ENCODE measurements at places on chromosomes 1 and 21.

GRCh38 chr21:31683029-31683428 lies 23.5 kb downstream of the SOD1 start:
- no peak for DNase-seq

GRCh38 chr1:193540511-193540910 lies 354.1 kb upstream of the B3GALT2 start:
- DNase-seq: no peak

- DNase-seq: no peak
Measured at GRCh38 chr1:247857985-247858619, 1.1 kb downstream of the TRIM58 start.

DNA sequence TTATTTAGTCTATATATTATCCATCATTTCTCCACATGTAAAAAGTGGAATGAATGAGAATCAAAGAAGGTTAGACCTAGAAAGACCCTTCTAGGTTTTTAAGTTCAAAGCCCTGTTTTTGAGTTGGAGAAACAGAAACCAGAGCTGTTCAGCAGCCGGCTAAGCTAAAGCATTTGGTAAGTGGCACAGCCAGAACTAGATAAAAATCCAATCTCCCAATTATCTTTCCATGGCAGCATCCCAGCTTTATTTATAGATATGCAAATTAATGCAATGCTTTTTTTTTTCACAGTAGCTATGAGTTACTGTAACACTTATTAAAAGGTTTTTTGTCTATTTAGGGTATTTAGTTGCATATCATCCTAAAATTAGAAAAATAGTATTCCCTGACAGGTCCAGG lies 85.1 kb downstream of the NIBAN1 start:
- no peak for DNase-seq

GRCh38 chr1:33918368-33918767 lies 54.5 kb downstream of the HMGB4 start:
- no peak for DNase-seq

GRCh38 chr1:20200966-20201365 lies 14.6 kb upstream of the PLA2G2C start:
- DNase-seq: no peak

DNA sequence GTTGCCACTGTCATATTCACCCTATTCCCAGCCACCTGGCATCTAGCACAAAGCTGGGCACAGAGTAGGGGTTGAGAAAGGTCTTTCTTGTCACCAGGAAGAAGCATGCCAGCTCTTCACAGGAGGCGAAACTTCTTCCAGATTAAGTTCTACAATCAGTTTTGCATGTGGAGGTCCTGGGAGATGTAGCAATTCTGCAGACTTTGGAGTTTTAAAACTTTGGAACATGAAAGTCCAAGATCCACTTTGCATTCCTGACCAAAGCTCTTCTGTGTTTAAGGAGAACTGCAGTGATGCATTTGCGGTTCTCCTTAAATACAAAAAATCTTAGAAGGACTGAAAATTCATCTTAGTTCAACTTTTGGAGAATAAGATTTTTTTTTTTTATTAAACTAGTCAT lies 258.5 kb upstream of the USP24 start:
- no peak for DNase-seq

DNA sequence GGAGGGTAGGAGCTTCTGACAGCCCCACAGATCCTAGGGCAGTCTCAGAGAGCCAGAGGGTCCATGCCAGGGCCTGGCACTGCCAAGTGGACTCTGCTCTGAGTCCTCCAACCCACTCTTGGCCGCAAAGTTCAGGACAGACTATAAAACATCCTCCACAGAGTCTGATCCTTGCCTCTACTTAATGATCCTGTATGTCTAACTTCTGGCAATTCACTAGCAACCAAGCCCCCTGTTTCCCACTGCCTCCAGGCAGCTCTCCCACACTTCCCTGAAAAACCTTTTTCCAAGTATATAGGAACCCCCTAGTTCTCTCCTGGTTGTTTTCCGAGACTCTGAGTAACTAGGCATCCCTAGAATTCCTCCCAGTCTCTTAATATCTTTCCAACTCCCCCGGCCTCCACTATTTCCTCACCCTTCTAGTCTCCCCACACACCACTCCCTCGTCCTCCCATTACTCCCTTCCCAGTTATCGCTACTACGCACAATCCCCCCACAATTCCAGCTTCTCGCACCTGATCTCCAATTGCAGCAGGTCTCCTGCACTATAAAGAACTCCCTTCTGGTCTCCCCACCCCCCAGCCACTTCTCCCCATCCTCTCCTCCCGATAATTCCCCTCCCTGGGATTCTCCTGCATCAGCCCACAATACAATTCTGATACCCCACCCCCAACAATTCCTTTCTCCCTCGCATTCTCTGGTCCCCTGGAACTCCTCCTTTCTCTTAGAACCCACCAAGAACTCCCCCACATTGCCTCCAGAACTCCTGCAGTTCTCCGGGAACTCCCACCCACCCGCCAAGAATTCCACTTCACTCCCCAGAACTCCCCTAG lies 574 bp downstream of the IGSF9 start:
- no peak for DNase-seq

GRCh38 chr1:72705921-72706320 lies 423.6 kb upstream of the NEGR1 start:
- no peak for DNase-seq

DNA sequence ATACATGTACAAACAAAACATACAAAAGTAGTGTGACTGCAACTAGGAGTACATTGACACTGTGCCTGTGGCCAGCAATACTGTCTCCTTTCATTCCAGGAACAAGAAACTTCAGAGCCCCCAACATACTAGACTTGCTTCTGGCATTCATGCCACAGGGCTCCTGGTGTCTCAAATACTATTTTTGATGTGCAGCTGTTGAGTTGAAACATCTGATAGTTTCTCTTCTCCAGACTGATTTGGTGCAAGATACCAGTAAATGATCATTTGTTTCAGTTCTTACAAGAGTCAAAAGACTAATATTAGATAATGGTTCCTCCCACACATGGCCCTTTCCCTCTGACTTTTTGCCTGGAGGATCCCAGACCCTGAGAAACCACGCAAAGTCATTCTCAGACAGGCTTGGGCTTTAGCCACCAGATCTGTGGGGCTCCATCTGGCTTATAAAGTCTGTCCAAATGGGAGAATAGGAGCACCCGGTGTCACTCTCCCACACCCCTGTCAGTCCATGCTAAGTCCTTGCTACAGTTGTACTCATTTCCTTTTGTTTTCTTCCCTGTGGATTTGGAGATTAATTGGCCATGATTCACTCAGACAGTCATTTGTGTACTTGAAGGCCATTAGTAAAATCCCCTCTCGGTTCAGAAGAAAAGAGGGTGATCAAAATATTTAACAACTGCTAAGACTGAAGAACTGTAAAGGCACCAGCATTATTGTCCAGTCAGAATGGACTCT lies 163.5 kb upstream of the RUNX1 start:
- DNase-seq: no peak

GRCh38 chr1:185652348-185652747 lies 81.8 kb upstream of the HMCN1 start:
- peak; percentile 28 for DNase-seq

DNA sequence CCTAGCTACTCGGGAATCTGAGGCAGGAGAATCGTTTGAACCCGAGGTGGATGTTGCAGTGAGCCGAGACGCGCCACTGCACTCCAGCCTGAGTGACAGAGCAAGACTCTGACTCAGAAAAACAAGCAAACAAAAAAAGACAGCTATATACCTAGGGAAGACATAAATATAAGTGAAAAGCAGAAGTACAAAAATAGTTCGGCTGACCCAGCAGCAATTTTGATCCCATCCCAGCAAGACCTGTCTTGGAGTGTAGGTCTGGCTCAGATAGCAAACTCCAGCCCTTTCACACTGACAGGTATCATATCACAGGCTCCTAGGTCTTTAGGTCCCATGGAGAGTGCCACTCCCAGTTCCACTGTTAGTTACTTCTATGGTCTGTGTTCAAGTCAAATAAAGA lies 14.6 kb downstream of the MTX1 start:
- DNase-seq: no peak

DNA sequence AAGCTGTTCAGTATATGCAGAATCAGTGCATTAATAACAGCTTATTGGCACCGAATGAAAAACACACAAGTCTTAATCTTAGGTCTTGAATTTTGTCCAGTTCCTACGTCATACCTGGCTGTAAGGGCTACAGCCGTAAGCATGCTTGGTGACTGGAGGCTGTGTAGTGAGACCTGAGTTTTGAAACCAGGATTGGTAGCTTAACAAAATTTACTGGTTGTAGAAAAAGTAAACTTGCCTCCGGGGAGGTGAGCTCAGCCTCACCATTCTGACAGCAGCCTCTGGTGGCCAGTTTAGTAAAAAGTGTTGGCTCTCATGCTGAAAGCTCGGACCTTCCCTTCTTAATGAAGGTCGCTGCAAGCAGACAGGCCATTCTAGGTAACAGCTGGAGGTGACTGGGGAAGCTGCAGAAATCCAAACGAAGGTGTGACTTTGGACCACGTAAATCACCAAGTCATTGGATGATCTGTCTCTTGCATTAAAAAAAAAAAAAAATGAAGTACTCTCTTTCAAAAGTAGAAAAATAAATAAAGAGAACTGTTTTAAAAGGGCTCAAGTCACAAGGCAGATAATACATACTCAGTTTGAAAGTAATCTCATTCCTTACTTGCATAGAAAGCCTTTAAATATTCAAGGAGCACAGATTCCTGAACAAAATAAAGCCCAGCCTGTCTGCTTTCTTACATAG lies 48.9 kb downstream of the HLCS start:
- peak; percentile 64 for DNase-seq

- DNase-seq: peak; percentile 41
Measured at GRCh38 chr1:25356848-25357247, 18.7 kb downstream of the TMEM50A start.

DNA sequence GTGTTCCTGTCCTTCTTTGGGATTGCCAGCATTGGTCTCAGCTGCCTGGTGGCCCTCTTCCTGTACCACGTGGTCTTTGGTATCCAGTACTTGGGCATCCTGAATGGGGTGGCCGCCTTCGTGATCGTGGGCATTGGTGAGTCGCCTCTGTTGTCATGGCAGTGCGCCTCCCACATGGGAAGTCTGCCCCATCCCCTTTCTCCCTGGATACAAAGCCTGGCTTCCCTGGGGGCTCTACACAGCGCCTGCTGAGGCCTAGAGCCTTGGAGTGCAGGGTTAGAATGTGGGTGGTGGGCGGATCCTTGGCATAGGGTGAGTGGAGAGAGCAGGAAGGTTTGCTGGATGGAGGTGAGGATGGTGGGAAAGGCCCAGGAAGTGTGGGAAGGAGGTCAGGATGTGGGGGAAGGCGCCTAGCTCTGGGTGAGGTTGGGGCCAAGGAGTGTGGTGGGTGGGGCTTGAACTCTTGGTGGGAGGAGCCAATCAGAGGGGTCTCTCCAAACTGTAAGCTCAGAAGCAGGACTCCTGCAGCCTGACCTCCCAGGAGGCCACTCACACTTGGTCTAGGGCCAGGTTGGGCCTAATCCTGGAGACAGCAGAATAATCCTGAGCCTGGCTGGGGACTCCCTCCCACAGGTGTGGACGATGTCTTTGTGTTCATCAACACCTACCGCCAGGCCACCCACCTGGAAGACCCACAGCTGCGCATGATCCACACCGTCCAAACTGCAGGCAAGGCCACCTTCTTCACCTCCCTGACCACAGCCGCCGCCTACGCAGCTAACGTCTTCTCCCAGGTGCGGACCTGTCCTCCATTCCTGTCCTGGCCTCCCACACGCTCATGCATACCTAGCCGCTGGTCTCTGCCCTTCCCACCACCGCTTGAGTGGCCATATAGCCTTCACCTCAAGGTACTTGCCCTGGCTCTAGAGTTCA lies 36.7 kb downstream of the DISP3 start:
- DNase-seq: no peak

GRCh38 chr1:77399250-77400086 lies 117.6 kb downstream of the AK5 start:
- no peak for DNase-seq

GRCh38 chr21:31668651-31669491 lies 9.4 kb downstream of the SOD1 start:
- no peak for DNase-seq

DNA sequence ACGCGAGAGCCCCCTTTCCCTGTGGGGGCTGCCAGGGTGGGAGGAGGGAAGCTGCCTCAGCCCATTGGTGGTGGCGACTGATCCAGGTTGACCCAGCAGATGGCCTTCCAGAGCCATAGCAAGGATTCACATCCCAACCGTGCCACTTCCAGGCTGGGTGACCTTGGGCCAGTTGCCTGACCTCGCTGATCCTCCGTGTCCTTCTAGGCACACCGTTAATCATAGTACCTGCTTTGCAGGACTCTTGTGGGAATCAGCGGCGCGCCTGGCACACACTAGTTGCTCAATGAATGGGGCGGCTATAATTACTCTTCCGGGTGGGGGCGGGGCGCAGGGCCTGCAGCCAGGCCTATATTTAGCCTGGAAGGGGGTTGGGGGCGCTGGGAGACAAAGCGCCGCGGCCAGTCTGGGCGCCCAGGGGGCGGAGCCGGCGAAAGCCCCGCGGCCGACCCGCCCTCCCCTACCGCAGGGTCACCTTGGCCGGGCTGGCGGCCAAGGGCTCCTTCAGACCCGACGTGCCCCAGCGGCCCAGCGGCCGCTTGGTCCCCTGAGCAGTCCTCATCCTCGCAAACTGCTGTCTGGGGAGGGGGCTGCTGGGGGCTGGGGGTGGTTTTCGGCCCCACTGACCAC lies 5.1 kb downstream of the HSPB7 start:
- peak; percentile 82 for DNase-seq

DNA sequence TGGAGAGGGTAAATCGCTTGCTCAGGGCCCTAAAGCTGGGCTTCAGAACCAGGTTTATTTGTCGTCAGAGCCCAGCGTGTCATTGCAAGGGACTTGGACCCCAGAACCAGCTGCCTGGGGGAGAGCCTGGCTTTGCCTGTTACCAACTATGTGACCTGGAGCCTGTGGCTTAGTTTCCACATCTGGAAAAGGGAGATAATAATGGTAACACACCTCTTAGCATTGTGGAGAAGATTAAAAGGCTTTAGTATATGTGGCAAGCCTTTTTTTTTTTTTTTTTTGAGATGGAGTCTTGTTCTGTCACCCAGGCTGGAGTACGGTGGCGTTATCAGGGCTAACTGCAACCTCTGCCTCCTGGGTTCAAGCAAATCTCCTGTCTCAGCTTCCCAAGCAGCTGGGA lies 12.5 kb downstream of the CD52 start:
- no peak for DNase-seq

- DNase-seq: no peak
Measured at GRCh38 chr1:14323568-14324247, 274.8 kb upstream of the KAZN start.

- no peak for DNase-seq
Measured at GRCh38 chr1:43803105-43803504, 95.8 kb downstream of the ST3GAL3 start.

GRCh38 chr1:202029171-202029665 lies 18.8 kb downstream of the ELF3 start:
- peak; percentile 94 for DNase-seq

- peak; percentile 22 for DNase-seq
Measured at GRCh38 chr1:206975306-206975705, 5.0 kb upstream of the FCAMR start.

DNA sequence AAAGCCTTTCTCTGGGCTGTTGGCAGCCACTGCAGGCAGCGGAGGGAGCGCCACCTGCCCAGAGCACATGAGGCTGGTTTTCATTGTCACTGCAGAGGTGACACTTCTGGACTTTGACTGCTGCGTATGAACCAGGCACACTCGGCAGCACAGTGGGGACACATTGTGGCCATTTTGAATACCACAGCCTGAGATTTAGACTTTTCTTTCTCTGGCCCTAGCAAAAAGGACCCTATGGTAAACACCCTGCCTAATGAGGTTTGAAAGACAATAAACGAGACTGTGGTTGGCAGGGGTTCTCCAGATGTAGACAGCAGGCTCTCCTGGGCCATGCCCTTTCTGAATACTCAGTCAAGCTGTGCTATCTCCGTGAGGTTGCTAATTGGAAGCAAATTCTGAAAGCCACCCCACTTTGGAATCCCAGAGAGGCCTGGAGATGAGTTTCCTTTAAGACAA lies 12.0 kb upstream of the KCNE2 start:
- DNase-seq: peak; percentile 26
